Panc1 (cell line): ENCODE measurements at places on chromosomes 2 and 18.

GRCh38 chr2:213162516-213163118, 11.2 kb upstream of the IKZF2 start:
- DNase-seq = no peak

DNA sequence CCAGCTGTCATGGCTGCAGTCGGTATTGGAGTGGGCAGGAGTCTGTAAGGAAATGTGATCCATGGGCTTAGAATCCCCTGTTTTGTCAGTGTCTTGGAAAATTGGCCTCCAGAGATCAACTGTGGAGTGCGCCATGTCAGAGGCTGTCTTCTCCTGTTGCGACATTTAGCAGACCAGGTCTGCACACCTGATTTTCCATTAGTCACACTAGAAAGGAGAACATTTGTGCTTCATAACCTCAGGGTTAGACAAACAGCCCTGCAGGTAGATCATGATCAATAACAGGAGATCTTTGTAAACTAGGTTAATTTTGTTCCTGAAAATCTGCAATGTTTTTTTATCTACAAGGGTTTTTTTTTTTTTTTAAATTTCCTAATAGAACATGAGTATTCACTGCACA, 28.0 kb downstream of the LDLRAD4 start:
- no peak for DNase-seq

- DNase-seq = no peak
These were observed 99.1 kb downstream of the MYO3B start for GRCh38 chr2:170276925-170277629.

DNA sequence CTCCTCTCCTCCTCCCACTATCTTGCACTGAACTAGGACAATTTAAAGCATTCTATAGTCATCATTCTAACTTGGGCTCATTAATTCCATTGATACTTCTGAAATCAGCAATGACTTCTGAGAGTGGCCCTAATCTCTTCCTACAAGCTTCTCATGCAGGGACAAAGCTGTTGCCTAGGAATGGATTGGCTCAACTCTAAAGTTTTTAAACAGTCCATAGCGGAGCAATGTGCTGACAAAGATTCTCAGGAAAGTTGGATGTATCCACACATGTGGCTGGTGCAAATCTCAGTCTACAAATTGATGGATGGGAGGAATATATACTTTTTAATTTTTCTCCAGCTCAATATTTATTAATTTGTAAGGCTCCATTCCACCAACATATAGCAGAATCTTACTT, 388.9 kb downstream of the SETBP1 start:
- no peak for DNase-seq

DNA sequence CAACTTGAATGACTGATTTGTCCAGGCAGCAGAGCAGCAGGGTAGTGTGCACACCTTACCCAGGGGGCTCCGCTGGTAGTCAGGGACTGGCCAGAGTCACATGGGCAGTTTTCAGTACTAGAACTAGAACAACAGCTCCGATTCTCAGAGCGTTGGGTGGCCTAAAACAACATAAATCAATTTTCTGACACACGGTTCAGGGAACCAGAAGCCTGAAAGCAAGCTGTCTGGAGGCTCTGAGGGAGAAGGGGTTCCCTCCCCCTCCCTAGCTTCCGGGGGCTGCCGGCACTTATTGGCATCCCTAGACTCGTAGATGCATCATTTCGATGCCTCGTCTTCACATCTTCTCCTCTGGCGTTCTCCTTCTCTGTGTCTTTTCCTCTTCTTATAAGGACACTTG, 13.4 kb upstream of the ITGB6 start:
- no peak for DNase-seq

DNA sequence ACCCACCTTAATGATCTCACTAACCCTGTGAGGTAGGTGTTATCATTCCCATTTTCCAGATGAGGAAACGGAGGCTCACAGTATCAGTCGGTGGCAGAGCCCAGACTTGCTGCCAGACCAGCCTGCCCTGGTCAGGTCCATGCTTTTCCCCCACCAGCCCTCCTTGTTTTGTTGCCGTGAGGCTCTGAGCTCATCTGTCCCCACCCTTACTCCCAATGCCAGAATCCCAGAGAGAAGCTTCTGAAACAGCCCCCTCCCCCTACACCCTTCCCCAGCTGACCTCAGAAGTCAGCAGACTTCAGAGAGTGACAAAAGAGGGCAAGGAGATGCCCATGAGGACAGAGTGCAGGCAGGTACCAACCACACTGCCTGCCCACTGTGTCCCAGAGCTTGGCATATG, 20.8 kb upstream of the TNS1 start:
- no peak for DNase-seq

GRCh38 chr2:117815946-117816345, 1.5 kb downstream of the DDX18 start:
- DNase-seq = no peak

- DNase-seq = no peak
These were observed 157.1 kb downstream of the GALNT3 start for GRCh38 chr2:165636959-165637358.

GRCh38 chr2:20626698-20627513, 24.0 kb downstream of the HS1BP3 start:
- DNase-seq = no peak
